CD4-positive, alpha-beta T cell treated with Interferon alpha-2 for 1 hour (primary cell): ENCODE measurements at places on chromosomes 1 and 21.
A peak's percentile ranks its signal among the peaks of the same experiment; 100 is the strongest.

- peak; percentile 3 for DNase-seq
These were observed 36.9 kb upstream of the PADI2 start for GRCh38 chr1:17156108-17156507.

- DNase-seq: no peak
These were observed 244.0 kb upstream of the DMRTA2 start for GRCh38 chr1:50667272-50667671.

DNA sequence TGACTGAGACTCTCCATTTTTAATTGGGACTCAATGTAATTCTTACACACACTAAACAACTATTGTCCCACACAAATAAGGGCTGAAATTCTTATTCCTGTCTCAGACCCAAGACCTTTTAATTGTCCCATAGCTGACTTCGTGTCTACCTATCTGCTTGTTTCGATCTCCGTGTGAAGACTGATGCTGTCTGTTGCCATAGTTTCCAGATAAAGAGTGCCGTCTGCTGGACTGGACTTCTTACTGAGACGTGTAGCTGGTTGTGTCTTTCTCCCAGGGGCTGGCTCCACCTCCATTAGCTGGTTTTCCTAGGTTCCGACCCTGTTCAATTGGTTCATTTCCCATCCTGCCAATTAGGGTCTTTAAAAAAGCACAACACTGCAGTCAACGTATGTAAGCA, 235.3 kb upstream of the PLXNA2 start:
- no peak for DNase-seq

GRCh38 chr1:109883248-109883955, 27.2 kb upstream of the CSF1 start:
- DNase-seq: no peak

DNA sequence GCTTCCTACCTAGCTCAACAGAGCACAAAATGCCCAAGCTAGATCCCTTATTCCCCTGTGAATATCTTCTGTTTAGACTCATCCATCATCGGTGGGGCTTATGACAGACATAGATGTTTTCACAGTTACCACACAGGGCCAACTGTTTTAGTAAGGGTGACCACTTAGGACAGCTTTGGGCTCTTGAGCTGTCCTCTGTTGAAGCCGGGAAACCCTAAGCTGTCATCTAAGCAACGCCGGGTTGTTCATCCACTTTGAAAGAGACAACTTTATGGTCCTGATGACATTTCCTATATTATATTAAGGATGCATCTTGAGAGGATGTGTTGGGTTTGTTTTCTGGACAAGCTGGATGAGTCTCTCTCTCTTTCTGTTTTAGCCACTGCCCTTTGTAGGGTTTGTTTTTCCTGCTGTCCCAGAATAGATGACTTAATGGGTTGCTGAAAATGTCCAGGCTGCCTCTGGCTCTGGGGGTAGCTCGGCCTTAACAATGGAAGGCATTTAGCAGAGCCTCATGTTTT, 110.5 kb upstream of the UBE2U start:
- DNase-seq: no peak

DNA sequence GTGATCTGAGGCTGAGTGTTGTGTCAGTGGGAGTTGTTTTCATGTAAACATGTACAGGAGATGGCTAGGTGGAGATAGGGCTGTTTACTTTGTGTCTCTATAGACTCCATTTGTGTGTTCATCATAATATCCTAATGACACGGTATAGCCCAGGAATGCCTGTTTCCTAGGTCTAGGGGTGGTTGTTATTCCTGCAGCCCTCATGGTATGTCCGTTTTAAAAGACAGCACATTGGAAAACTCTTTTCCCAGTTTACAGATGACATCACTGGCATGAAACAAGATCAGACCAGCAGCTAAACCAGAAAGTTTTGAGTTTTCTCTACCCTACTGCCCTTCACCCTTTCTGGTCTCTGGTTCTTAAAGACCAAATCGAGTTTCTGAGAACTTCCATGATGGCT, 227.3 kb upstream of the TMEM51 start:
- DNase-seq: no peak

DNA sequence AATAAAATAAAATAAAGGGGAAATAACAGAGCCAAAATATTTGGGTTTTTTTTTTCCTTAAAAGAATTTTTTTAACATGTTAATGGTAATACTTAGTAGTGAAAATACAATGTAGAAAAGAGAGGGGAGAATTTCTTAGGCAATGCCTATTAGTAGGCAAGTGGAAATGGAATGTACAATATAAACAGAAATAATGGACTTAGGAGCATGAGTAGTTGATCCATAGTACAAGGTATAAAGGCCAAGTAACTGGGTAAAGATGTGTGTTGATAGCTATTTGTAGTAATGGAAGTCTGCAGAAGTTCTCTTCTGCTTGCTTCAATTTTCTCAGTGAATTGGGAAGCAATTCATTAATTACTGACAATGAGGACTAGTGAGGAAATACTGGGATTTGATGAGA, 34.4 kb downstream of the TESK2 start:
- no peak for DNase-seq

- peak; percentile 76 for DNase-seq
These were observed at the start of gene SMYD2 for GRCh38 chr1:214281021-214281719. Gene SMYD2, plus strand, starts transcription at chr1:214281159. Its CDS starts 96 bp downstream, at chr1:214281255.

- no peak for DNase-seq
These were observed 221.9 kb upstream of the KCTD3 start for GRCh38 chr1:215345208-215345607.

- DNase-seq: no peak
These were observed 298.8 kb downstream of the FAM72C start for GRCh38 chr1:143672983-143673382.

DNA sequence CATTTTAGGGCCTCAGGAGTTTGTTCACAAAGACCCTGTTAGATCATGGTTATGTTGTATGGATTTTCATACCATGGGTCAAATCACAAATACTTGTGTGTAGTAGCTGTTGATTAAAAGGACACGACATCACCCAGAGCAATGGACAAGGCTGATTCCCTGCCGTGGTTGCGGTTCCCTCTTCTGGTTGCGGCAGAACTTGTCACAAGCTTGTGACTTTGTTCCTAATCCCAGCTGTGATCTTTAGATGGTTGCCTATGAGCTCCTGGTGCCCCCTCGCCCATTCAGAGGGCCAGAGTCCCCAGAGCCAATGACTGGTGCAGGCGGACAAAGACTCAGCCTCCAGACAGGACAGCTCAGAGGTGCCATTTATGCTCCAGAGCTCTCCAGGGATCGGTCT, 11.8 kb upstream of the SDHB start:
- DNase-seq: no peak

DNA sequence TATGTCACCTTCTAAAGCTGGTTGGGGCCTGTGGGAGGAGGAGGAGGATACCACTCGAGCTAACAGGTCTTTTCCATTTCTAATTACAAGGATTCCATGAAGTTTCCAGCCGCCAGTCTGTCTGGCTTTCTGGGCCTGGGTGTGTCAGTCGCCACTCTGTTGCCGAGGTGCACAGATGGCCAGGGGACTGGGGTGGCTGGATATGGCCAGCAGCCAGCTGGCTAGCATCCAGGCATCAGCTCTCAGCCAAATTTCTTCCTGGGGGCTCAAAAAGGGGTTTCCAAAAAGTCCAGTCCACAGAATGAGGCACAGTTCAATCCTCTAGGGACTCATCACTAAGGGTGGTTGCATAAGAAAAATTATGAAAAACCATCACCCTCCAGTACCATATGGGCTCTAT, 32.4 kb downstream of the ITPKB start:
- no peak for DNase-seq

DNA sequence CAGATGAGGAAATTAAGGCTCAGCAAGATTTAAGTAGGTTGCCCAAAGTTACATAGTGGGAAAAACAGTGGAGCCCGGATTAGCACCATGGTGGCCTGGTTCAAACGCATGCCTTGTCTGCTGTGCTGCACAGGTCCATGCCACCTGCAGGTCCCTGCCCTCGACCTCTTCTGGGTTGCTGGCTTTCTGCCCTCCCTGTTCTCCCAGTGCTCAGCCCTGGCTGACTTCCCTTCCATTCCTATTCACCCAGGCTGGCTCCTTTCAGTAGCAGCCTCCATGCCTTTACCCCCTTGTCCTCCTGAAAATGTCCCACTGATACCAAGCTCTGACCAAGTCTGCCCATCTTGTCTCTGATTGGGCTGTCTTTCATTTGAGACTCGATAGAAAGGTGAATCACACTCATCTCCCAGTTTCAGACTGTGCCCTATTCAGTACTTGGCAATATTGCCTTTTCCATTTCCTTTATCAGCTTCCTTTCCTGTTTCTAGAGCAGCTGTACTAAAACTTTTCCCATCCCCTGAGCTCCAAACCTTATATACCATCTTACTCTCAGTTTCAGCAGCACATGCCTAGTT, 75.8 kb downstream of the ST3GAL3 start:
- no peak for DNase-seq

DNA sequence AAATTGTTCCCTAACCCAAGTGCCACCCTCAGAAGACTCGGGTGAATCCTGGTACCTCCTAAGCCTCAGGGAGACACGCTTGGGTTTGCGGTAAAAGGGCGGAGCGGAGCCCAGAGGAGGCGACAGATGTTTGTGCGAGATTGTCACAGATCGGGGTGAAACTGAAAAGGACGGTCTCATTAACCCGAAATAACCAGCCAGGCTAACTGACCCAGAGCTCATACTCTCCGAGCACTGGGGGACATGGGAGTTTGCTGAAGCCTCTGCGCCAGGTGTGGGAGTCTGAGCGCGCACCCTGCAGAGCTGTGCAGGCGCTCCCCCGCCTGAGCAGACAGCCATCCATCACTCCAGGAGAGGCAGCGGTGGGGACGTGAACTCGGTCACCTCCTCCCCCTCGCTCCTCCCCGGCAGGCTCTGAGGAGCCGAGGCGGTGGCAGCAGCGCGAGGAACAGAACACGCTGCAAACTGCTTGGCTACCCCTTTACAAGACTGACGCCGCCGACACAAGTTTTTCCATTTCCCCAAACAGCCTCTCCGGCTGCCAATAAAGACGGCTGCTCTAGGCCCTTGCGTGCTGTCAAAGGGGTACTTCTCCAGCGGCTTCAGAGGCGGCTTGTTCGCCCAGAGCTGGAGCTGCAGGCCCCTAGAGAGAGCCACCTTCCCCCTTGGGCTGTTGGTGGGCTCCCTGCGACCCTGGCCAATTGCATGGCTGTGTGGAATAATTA, 43.5 kb downstream of the RRAGC start:
- no peak for DNase-seq

GRCh38 chr1:68085752-68086151, 35.3 kb upstream of the DIRAS3 start:
- no peak for DNase-seq

- no peak for DNase-seq
These were observed 25.8 kb downstream of the SOX13 start for GRCh38 chr1:204098683-204099082.

- no peak for DNase-seq
These were observed 149.3 kb downstream of the SYF2 start for GRCh38 chr1:25082995-25083394.

DNA sequence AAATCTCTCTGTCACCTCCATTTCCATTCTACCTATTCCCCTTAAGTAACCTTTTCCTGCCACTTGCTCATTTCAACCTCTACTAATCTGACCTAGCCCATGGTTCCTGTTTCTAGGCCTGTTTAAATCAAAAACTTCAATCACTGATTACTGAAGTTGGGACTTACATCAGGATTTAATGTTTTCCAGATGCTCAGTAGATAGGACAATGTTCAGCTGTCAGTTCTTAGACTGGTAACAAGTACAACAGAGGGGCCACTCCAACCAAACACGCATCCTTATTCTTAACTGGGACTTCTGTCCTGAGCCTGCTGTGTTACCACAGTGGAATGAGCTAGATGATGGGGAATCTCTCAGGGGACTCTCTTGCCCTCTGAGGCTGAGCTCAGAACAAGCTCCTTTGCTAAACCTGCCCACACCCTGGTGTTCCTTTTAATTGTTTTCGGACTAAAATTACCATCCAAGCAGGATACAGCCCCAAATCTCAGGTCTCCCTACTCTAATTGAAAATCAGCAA, 974.6 kb downstream of the TTLL7 start:
- no peak for DNase-seq

DNA sequence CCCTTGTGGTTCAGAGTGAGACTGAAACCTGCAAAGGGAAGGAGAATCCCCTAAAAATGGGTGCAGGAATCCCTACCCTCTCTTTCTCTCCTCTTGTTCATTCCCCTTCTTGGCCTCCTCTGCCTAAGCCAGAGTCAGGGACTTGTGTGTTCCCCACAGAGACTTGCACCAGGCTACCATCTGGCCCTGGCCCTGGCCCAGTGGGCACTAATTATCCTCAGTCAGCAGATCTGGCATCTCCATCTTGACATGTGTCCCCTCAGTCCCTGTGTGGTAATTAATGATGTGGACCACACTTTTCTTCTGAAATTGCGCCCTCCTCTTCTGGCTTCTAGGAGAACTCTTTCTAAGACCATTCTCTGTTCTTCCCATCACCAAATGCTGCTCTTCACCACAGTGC, 354.4 kb downstream of the SETD4 start:
- DNase-seq: no peak

DNA sequence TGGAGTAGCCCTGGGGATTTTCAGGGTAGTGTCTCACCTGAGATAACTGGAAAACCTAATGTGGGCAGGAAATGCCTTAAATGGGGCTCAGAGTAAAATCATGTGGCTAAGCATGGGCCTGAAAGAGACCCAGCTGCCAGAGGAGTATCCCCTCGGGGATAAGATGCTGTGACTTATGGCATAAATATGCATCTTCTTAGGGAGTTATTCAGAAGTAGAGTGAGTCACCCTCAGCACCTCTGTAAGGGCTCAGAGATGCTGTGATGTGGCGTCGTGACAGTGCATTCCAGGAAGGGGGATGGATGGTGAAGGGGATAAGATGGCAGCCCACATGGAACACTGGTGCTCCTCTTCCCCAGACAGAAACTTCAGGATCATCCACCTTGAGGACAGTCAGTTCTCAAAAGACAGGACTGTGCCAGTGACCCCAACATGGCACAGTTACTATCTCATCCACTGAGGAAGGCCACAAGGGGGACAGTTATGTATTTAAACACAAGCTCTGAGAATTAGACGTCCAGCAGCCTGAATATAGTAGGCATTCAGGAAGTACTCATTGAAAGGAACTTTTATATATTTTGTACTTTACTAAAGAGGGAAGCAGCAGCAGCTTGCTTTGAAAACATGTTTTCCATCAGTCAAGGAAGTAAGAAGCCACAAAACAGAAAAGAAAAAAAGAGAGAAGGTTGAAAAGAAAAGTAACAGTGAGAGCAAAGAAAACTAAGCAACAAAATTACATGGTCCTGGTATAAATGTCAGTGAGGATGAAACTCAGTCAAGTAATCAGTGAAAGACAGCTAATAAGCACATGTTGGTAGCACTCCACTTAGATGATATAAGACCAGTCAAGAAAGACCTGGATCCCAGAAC, 8.3 kb downstream of the IL24 start:
- DNase-seq: no peak

- no peak for DNase-seq
These were observed 177.5 kb downstream of the ZZZ3 start for GRCh38 chr1:77504986-77505385.

- DNase-seq: no peak
These were observed 5.6 kb downstream of the MCOLN2 start for GRCh38 chr1:84991097-84991920.

DNA sequence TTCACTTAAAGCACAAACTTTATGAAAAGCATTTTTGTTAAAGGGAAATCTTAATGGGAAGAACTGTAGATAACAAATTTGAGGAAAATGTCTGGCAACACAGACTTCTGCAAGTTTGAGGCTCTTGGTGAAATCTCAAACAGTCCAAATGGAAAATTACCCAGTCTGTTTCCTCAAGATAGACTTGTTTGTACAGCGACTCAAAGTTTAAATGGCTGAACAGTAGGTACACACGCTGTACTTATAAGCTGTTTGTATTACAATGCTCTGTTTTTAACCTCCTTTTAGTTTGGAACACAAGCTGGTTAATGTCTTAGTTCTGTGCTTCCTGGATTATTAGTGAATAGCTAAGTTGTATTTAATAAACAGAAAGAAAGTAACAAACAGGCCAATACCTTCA, 217.1 kb downstream of the NFIA start:
- DNase-seq: no peak
